ENCODE measurements at places on chromosomes 13 and 19.

DNA sequence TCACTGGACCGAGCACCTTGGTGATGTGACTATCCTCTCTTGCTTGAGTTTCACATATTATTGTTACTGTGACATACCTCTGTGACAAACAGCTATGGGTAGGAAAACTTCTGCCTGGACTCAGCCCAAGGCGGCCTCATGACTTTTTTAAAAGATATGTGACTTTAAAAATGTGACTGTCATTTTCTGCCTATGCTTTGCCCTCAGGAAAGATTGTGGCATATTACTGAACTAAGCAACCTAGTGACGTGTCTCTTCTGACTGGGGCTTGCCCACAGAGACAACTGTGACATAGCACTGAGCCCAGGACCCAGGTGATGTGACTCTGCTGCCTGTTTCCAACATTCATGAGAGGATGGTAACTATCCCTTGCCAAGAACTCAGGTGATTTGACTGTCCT, 84.8 kb downstream of the ZNF728 start:
- DNase-seq = no peak

- peak; percentile 99 for DNase-seq
Measured at GRCh38 chr19:18364826-18365528, 21.0 kb upstream of the GDF15 start.

DNA sequence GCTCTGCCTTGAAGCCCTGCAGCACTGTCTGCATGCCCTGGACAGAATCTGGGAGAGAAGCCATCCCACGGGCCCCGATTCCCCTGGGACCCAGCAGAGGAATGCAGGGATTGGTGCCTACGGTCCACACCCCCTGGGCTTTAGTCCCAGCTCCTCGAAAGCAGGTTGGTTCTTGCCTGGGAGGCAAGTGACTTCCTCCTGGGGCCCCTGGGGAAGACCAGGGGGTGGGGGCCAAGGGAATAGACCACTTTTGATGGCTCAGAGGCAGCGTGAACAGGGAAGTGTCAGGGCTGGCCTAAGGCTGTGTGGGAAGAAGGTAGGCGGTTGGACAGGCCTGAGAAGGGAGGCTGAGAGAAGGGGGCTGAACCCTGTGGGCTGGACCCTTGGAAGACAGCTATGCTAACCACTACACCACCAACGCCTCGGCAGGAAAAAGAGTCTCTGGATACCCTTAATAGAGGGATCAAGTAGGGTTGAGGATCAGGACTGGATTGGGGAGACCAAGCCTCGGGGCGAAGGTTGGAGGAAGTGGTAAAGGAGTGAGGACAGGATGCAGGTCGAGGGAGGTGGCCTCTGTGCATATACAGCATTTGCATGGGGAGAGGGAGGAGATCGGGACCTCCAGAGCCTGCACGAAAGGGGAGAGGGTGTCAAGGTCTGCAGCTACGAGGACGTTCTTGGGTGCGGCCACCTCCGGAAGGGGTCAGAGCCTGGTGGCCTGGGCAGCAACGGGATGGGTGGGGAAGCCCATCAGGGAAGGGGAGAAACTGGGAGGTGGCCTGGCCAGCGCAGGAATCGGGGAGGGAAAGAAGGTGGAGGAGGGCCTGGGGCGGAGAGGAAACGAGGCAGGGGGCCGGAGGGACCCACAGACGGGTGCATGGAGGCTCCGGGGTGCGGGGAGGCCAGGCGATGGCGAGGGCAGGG, 709 bp downstream of the DPP9 start:
- peak; percentile 13 for DNase-seq

GRCh38 chr13:97130190-97130589, 91.9 kb upstream of the MBNL2 start:
- no peak for DNase-seq

- DNase-seq = peak; percentile 68
Measured at GRCh38 chr19:38661996-38662395, 14.5 kb downstream of the ACTN4 start.

DNA sequence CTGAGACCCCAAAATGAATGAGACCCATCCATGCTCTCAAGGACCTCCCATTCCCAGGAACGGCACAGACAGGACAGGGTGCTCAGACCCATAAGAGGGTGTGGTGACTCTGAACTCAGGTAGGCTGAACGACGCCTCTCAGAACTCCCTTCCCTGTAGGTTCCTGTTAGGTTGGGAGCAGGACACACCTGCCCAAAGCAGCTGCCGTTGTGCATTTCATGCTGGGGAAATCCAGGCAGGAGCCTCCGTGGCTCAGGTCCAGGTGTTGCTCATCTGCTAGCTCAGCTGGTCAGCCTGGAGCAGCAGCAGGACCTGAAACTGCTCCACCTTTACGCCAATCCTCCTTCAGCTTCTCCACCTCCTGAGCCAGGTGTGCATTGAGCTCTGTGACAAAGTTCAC, 19.1 kb upstream of the TEX101 start:
- DNase-seq = no peak

GRCh38 chr19:35267353-35267817, 1.4 kb upstream of the USF2 start:
- peak; percentile 13 for DNase-seq

- peak; percentile 57 for DNase-seq
Measured at GRCh38 chr19:51333836-51334460, 8.0 kb downstream of the VSIG10L start.

DNA sequence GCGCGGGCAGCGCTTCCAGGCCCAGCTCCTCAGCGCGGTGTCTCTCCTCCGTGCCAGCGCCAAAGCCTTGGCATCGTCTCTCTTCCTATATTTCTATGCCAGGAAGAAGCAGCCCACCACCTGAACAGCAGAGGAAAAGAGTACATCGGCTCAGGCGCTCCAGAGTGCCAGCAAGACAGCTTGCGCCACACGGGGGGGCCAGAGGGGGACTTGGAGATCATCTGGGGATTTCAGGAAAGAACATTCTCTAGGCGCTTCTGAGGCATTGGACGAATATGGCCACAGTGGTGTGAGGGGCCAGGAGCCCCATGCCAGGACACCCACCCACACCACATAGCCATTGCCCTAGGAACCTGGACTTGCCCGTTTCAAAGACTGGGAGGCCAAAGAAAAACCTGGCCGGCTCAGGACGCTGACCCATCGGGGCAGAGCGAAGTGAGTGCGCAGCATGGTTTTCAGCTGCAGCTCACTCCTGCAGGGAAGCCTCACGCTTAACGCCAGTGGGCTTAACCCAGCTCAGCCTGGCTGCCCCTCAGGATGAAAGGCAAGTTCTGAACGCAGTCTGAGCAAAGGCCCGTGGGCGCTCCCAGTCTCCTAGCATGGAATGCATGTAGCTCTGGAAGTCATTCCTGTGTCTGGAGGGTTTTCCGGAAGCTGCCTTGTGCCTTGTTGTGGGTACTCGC, 62.1 kb downstream of the GGACT start:
- no peak for DNase-seq

GRCh38 chr19:39971380-39972035, 543 bp downstream of the PSMC4 start:
- peak; percentile 14 for DNase-seq

DNA sequence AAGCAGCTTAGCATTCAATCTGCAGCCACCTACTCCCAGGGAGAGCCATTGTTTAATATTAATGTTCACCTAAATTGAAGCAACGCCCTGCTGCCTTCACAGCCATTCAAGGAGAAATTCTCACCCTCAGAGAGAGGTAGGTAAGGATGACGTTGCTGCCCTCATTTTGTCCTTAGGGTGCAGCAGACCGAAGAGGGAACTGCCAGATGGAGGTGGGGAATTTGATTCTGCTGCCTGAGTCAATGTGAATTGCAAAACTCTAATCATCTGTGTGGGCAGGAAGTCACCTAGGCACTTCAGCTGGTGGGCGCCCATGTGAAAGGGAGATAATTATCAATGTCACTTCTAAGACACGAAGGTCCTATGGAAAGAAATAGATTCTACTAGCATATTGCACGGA, 503.4 kb downstream of the TBC1D4 start:
- DNase-seq = peak; percentile 26

DNA sequence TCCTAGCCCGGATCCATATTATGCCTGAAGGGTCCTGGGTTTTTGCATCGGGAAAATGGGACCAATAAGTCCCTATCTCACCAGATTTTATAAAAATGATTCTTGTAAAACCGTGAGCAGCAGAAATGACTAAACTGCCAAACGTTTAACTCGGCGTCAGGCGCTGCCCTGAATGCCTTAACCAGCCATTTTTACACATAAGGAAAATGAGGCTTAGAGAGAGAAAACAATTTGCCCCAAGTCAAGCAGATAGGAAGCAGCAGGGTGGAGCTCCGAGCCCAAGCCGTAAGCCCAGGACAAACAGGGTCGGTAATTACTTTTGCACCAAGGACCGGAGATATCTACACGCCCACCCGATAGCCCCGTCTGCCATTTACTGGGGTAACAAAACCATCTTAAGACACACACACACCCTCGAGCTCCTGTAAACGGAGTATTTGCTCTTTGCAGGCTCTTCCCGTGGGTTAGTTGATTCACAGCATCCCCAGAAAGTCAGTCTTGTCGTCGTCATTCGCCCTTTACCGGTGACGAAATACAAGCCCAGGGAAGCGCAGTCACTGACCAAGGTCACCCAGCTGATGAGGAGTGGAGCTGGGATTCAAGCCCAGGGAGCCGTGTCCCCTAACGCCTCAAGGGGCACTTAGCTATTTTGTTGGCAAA, 16.0 kb upstream of the MRI1 start:
- peak; percentile 40 for DNase-seq

GRCh38 chr19:35363001-35363590, 4.8 kb downstream of the FFAR3 start:
- no peak for DNase-seq

- DNase-seq = no peak
Measured at GRCh38 chr13:111510502-111511218, 190.2 kb downstream of the TEX29 start.

DNA sequence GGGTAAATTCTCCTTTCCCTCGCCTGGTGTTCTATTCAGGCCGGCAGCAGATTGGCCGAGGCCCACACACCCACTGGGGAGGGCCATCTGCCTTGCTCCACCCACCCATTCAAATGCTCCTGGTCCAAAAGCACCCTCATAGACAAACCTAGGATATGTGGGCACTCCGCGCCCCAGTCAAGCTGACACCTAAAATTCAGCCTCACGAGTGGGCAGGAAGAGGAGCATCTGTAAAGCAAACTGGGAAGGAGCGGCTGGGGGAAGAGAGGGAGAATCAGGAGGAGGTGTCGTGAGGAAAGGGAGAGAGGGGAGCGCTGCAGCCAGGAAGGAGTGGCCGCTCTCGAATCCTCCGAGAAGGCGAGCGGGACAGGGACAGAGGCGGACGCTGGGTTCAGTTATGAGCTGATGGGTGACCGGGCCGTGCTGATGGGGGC, 136.9 kb downstream of the USP12 start:
- DNase-seq = peak; percentile 54

Measured in mesendoderm (in vitro differentiated cells).